Osteocyte (in vitro differentiated cells): ENCODE measurements at places on chromosomes 1 and 21. TPM values are rescaled to one million over a fixed set of nuclear protein-coding genes. Genes with fewer than 3 reads are reported as not detected.

GRCh38 chr1:204126386-204126785, 25.5 kb downstream of the ETNK2 start:
- DNase-seq = no peak

DNA sequence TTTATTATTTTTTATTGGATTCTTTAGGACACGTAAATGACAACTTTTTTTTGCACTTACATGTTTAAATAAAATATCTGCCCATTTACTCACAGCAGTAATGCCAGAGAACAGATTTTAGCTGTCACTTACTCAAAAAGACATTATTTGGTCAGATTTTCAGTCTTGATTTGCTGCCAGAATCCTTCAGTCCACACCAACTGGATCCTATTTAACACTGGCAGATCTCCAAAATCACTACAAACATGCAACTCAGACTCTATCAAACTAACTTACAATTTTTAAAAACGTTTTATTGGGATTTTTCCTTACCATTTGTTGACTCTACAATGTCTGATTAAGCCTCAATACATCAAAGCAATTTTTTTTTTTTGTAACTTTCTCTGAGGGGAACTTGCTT, 11.1 kb downstream of the ATP6V1G3 start:
- no peak for DNase-seq

DNA sequence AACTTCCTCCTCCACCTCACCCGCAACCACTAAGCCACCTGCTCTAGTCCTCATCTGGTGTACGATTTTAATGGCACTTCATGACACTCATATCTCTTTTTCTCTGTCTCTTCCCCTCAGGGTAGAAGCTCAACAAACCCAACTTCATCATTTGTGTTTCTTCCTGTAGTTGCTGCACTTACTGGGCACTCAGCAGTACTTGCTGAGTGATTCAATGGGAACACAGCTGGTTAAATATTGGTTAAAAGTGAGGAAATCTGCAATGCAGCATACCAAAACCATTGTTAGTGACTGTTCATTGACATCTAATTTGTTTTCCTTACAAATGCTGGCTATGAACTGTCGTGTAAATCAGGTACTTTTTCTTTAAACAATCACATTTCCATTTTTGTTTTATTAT, 541.1 kb upstream of the PRMT6 start:
- no peak for DNase-seq

DNA sequence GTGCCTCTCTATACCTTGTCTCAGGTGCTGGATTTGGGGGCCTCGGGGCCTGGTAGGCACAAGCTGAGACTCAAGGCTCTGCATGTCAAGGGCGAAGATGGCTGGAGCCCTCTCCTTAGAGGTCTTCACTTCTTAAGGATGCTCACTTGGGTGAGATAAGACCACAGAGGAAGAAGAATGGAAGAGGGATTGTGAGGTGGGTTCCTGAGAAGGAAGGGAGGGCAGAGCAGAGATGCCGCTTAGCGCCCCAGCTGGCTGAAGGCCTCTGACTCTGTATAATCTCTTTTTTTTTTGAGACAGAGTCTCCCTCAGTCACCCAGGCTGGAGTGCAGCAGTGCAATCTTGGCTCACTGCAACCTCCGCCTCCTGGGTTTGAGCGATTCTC, 32.2 kb downstream of the SOX13 start:
- DNase-seq = no peak

TMEM81 gene
- 3.6 and 3.9 TPM in 2 replicates for total RNA-seq
